T-cell (primary cell): ENCODE measurements at places on chromosomes 12 and 14.

- no peak for DNase-seq
Observed at GRCh38 chr12:28489246-28489645, 299.0 kb downstream of the CCDC91 start.

DNA sequence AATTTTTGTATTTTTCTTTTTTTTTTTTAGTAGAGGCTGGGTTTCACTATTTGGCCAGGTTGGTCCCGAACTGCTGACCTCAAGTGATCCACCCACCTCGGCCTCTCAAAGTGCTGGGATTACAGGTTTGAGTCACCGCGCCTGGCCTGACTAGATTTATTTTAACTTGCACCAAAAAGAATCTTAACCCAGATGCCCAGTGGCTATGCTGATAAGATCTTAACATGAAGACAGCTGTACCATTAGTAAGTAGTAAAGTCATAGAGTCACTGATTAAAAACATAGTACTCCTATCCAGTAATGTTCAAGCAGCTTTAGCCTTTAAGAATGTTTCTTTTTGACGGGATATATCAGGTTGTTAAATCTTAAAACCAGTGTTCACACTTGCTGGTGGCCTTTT lies 1061.8 kb upstream of the FLRT2 start:
- DNase-seq: no peak

DNA sequence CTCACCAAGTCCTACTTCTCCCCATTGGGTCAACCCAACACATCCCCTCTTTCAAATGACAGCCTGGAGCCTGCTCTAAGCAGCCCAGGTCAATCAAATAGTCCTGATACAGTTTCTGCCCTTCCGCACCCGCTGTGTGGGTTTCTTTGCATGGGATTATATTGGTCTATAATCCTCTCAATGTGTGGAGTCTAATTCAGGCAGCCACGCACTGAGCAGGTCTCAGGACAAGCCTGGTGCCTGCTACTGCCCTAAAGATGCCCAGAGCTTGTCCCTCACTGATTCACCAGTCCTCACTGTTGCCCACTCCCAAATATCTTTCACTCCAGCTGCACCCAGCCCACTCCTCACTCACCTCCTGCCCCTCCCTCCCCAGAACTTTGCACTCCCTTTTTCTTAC lies 16.4 kb downstream of the ACTN1 start:
- no peak for DNase-seq

- no peak for DNase-seq
Observed at GRCh38 chr14:79473651-79474050, 737.7 kb downstream of the DIO2 start.

GRCh38 chr12:121214166-121214777 lies 4.3 kb downstream of the P2RX4 start:
- no peak for DNase-seq

DNA sequence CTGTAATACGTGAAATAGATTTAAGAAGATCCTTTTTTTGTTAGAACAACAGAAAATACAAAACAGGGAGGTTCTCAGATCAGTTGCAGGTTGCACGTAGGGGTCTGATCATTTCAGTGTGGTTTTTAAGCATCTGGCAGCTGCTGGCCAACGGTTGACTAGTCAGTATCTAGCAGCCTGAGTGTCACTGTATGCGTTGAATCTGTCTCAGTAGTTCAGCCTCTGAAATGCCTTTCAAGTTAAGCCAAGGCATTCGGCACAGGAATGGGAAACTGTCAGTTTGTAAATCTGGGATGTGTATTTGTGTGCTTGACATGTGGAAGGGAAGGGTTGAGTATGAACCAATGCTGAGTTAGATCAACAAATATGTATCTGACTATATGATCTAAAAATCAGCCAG lies 165.9 kb downstream of the CACNA1C start:
- DNase-seq: no peak

- no peak for DNase-seq
Observed at GRCh38 chr12:123891516-123892179, 81.0 kb downstream of the CCDC92 start.
